ENCODE measurements at places on chromosomes 7 and 10.

DNA sequence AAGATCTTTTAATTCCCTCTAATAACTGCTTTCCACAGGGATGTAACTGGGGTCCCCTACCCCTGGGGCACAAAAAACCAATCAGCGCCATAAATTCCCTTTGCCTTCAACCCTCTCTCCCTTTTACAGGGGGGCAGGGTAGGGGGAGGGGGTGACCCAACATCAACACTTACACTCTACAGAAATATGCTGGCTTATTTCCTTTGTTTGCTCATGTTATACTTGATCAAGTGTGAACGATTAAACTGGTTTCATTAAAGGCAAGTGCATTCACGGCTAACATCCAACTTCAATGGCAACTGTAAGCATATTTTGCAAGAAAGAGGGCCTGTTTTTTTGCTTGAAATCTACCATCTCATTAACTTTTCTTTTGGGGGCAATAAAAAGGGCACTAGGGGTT is 2.9 kb downstream of the CTBP2 start:
- no peak for DNase-seq

DNA sequence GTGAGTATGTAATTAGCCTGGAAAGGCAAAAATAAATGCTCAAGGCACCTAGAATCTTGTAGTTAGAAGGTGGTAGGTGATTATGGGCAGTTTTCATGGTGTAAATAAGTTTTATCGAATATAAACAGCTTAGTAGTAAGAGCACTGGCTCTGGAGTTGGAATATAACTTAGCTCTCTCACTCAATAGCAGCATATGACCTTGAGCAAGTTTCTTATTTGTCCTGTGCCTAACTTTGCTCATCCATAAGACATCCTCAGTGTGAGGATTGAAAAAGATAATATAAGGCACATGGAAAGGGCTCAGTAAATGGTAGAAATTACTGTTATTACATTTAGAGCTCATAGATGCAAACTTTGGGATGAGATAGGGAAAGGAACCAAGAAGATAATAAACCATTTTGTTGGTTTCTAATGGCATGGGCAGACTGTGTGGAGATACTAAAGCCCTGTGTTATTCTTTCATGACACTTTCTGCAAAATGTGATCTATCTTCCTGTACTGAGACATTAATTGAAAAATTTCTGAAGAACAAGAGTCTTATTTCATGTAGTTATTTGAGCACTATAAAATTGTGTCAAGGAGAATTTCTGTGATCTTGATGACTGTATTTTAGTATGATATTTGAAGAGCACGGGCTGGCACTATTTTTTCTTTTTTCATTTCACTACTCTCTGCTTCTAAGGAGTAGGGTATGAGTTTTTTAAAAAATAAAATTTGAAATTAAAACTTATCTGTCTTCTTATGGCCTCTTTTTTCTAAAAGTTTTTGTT is 3.1 kb downstream of the SLK start:
- DNase-seq, result no peak

GRCh38 chr7:23196306-23196705 is 14.5 kb downstream of the NUP42 start:
- no peak for DNase-seq

DNA sequence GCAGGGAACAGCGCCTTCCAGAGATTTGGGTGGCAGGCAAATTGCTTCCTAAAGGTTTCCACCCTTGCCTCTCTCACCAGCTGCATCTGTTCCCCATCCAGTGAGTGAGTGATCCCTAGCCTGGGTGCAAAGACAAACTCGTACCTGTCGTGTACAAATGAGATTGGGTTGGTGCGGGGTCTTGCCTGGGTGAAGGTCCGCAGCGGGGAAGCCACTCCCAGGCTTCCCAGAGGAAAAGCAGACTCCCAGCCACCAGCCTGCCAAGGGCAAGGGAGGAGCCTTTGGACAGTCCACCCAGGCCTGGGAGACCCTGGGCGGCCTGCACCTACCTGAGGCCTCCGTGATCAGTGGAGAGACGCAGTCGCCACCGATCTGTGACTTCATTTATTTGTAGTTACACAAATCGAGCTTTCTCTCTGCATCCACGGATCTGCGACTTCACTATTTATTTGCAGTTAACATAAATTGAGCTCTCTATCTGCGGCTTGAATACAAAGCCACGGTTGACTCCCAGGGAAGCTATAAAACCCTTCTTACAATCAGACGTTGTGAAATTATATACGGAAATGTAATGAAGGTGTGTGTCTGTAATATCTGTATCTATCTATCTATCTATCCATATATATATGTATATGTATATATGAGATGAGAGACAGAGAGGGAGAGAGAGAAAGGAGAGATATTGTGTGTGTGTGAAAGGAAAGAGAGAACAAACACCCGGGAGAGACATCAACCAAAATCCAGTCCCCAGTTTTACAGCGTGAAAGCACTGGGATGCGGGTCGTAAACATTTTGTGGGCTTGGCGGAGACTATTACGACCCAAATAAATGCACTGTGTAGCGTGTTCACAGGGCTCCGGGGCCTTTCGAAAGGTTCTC is 3.0 kb upstream of the HOXA7 start:
- DNase-seq, result no peak

DNA sequence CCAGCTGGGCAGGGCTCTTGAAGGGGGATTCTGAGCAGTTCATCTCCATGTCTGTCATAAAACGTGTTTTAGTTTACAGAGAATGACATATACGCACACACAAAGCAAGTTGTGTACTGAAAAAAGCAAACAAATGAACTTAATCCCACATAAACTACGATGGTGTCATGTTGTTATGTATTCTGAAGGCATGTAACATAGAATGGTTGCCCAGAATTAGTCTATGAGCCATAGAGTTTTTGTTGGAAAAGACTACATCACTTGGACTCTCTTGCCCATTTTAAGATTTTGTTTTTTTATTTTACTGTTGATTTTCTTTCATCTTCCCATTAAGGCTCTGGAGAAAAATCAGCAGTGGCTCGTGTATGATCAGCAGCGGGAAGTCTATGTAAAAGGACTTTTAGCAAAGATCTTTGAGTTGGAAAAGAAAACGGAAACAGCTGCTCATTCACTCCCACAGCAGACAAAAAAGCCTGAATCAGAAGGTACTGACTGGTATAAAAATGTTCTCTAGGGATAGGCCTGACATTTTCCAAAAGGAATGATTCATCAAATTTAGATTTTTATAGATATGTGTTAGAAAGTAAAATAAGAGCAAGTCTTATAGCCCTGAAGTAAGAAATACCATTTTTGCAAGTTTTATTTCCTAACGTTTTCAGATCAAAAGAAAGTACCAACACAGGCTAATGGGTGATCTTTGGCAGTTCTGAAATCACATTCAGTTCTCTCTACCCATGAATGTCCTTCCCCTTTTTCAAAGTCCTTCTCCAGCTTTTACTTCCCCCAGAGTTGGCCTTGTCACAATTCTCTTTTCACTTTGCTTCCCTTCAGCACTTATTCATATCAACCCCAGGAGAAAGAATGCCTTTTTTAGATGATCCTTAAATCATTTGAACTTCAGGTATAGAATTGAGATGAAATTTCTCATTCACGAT is 18.9 kb downstream of the CEP55 start:
- no peak for DNase-seq

GRCh38 chr7:129676017-129676897 is 64.7 kb downstream of the NRF1 start:
- no peak for DNase-seq

GRCh38 chr10:351770-352334 is 216.6 kb downstream of the ZMYND11 start:
- no peak for DNase-seq

DNA sequence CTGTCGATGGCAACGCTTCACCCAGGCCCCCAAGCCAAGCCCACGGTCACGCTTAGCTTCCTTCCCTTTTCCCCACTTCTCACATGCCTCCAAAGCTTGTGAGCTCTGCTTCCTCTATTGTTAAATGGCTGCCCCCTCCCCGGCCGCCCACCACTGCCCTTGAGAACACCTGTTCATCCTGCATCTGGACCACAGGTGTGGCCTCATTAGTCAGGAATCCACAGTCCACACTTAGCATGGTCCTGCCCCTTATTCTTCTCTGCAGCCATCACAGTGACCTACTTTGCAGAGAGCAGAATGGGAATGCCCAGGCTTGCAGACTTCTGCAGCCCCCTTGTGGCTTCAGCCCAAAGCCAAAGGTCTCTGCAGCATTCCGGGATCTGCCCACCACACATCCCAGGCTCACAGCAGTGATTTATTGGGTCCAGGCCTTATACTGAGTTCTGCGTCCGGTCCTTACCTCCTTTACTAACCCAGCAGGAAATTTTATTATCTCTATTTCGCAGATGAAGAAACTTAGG is 66.9 kb downstream of the PTPRE start:
- no peak for DNase-seq

DNA sequence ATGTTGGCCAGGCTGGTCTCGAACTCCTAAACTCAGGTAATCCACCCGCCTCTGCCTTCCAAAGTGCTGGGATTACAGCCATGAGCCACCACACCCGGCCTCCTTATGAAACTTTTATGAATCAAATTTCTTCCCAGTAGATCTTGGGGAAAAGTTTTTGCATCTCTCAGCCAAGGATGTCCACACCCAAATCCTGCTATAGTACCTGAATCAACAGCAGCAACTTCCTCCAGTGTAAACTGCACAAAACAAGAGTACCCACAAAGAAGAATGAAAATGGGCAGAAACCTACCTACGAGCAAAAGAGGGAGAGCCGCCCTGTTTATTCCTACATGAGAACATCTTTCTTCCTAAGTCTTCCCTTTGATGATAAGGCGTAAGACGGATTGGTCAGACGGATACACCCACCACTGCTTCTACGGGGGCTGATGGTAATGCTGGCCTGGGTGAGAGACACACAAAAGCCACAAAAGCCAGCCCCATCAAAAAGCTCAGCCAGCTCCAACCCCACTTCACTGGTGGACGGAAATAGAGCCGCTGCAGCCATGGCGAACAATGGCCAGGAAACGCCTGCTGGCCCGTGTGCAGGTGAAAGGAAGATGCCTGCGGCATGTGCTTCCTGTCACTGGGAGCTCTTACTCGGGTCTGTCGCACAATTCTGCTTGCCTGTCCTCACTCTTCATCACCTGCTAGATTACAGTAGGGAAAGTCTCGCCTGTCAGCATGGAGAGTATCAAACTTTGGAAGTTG is 10.4 kb downstream of the JCAD start:
- DNase-seq, result no peak

DNA sequence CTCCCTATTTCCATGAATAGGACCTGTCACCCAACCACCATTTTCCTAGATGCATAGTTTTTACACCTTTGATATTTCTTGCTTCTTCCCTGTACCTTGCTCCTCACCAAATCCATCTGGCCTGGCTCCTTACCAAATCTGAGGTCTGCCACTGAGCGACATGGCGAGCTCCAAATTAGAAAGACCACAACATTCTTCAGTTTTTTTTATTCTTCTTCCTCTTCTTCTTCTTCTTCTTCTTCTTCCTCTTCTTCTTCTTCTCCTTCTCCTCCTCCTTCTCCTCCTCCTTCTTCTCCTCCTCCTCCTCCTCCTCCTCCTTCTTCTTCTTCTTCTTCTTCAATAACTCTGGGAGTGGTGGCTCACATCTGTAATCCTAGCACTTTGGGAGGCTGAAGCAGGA is 7.1 kb downstream of the CPED1 start:
- no peak for DNase-seq

DNA sequence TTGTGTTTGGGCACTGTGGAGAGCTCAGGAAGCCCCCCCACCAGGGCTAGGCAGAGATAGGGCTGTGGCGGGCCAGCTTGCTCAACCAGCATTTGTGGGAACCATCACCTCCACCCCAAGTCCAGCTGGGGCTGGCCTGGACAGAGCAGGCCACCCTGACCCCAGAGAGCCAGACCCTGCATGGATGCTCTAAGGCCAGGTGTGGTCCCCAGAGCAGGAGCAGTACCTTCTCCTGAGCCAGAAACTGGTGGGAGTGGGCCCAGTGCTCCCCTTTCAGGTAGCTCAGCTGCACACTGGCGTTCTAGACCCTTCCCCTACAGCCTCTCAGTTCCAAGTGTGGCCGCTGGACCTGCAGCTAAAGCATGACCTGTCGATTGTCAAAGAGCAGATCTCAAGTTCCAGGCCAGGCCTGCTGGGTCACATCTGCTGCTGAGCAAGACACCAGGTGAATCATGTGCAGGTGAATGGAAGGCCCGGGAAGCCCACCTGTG is 57.2 kb downstream of the RASGEF1A start:
- DNase-seq, result no peak

DNA sequence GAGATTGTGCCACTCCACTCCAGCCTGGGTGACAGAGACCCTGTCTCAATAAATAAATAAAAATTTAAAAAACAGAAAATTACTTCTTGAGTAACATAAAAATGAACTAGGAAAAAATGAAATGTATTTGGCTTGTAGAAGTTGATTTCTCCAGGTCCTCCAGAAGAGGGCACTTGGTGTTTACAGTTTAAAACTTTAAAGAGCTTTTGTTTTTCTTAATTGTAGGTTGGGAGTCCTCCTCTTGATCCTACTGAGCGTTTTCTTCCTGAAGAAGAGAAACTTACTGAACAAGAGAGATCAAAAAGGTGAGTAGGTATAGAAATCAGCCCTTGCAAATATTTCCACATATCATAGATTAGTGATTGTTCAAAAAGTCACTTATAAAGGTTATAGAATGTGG is 16.2 kb downstream of the KIFBP start:
- DNase-seq, result no peak

DNA sequence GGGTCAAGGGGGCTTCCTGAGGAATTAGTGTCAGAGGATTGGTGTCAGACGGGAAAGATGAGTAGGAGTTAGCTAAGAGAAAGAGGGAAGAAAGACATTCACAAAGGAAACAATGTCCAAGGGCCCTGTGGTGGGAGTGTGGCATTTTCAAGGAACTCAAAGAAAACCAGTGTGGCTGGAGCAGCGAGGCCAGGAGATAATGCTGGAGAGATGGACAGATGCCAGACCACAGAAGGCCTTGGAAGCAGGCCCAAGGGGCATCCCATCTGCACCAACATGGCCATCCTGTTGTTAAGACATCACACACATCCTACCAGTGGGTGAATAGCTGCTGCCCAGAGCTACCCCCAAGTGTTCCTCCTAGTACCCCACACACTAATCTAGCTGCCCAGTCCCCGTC is 36.1 kb upstream of the CUL1 start:
- DNase-seq, result no peak

DNA sequence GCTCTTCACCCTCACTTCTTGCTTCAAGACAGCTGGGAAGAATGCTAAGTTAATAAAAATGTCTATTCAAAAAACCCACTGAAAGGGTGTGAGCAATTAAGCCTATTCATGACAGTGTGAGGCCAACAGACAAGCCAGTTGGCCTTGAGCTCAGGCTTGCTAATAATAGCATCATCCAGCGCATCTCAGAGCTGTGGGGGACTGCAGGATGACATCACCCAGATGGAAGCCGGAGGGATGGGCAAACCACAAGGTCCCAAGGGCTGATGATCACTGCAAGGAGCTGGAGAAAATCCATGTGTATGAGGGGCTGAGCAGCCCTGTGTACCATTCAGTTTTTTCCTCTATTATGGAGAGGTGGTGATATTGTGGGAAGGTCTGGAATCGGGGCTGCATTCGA is 770.4 kb downstream of the TNS3 start:
- no peak for DNase-seq

- no peak for DNase-seq
Measured at GRCh38 chr7:36620166-36620708, 104.1 kb downstream of the AOAH start.

DNA sequence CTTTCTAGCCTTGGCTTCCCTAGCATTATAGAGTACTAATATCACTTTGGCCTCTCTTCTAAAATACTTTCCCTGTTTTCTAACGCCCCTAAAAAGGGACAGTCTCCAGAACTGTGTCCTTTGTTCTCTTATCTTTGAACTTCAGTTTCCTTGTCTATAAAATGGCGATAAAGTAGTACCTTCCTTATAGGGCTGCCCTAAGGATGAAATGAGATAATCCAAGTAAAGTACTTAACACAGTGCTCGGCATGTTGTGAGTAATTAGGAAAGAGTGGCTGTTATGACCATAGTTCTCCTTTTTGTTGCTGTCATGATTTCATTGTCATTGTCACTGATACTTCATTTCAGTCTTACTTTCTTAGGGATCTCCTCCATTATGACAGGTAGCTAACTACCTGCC is 114.7 kb downstream of the EXOC4 start:
- no peak for DNase-seq
